Urinary bladder (tissue), 4 donors: ENCODE measurements at places on chromosomes 6 and 20. TPM values are rescaled to one million over a fixed set of nuclear protein-coding genes. Genes with fewer than 3 reads are reported as not detected.

- no peak for DNase-seq
These were observed 6.9 kb upstream of the CD40 start for GRCh38 chr20:46111028-46111835.

DNA sequence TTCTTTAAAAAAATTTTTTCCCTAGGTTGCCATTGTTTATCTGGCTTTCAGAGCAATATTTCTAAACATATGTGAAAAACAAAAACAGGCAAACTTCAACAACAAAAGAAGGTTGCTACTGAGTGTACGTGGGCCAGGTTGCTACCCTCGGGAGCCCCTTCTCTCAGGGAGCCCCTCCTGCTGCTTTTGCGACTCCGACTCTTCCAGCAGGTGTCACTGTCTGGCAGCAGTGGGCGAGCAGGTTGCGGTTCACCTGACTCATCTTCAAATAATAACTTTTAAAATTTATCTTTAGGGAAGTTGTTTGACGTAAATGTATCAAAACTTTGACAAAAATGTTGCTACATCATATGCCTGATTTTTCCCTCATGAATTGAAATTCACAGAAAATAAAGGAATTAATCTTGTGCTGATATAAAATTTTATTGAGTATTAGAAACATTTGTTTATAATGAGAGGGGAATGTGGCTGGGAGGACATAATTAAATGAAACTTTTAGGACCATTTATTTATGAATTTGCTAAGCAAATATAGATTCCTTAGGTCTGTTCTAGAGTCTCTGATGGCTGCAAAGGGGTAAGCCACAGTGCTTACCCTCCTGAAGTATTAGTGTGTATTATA, 138.8 kb downstream of the HIVEP1 start:
- no peak for DNase-seq

- no peak for DNase-seq
These were observed 222.5 kb upstream of the SPTLC3 start for GRCh38 chr20:12786276-12786675.

DNA sequence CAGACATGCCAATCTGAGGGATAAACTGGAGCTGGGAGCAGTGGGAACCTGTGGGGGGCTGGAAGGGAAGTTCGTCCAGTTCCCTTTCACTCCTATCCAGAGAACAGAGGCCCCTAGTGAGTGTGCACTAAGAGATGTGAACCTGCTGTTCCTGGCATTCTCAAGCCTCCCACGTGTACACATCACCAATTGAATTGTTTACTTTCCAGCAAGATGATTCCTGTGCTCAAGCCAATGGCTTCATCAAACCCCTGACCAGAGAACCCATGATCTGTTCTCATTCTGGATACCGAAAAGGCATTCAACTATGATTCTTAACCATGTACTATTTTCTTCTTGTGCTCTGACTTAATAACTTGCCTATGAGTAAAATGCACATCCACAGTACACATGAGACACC, 10.2 kb upstream of the SLC22A3 start:
- no peak for DNase-seq

Gene MRPL14
- 42.0 TPM for polyA plus RNA-seq

Gene RNGTT
- 6.8 TPM for polyA plus RNA-seq

Gene SH3BGRL2
- 20.8 TPM for polyA plus RNA-seq
